CD4-positive, alpha-beta T cell treated with Interferon gamma for 1 hour (primary cell): ENCODE measurements at places on chromosomes 3 and 15.

DNA sequence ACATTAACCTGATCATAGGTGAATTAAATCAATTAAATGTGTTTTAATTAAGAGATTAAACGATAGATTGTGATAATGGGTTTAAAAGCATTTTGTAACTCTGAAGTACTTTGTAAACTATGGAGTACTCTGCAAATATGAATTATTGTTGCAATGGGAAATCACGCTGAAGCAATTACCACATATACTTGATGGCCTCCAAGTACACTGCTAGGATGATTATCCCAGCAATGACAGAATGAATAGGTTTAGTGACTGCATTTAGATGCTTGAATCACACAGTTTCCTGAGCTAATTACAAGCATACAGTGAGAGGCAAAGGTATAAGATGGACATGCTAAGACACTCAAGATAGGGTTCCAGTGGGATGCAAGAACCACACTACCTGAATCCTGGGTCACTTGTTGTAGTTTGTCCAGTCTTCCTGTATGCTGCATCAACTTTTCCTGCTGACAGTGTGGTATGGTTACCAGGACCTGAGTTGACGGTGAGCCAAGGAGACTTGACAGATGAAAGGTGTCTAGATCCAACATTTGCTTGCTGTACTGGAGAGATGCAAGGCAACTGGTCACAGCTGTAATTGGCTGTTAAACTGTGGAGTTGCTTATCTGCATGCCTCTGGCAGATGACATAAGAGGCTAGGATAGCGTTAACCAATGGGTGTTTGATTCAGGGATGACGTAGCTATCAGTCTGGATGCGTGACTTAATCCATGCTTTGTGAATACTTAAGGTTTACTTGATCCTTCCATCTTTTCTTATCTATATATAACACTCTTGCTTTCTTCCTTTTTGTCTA, 38.0 kb downstream of the RNF13 start:
- DNase-seq, result no peak

GRCh38 chr15:28123408-28124023, 24.4 kb upstream of the OCA2 start:
- DNase-seq, result peak; percentile 37

DNA sequence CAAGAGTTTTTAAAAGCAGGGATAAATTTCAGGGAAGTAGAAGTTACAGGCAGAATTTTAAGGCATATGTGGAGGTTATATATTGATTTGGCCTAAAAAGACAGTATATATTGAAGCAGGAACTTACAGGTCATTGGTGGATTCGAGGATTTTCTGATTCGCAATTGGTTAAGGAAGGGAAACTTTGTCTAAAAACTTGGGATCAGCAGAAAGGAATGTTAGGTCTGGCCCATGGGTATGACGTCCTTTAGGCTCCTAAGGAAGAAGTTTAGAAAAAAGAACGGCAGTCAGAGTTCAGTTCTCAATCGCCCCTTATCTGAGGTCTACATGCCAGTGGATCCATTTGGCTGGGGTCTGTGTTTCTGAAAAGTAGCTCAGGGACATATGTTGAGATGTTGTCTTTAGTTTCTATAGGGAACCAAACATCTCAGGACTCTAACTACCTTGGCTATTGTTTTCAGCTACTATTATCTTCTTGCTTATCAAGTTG, 33.2 kb upstream of the ACP3 start:
- DNase-seq, result no peak

DNA sequence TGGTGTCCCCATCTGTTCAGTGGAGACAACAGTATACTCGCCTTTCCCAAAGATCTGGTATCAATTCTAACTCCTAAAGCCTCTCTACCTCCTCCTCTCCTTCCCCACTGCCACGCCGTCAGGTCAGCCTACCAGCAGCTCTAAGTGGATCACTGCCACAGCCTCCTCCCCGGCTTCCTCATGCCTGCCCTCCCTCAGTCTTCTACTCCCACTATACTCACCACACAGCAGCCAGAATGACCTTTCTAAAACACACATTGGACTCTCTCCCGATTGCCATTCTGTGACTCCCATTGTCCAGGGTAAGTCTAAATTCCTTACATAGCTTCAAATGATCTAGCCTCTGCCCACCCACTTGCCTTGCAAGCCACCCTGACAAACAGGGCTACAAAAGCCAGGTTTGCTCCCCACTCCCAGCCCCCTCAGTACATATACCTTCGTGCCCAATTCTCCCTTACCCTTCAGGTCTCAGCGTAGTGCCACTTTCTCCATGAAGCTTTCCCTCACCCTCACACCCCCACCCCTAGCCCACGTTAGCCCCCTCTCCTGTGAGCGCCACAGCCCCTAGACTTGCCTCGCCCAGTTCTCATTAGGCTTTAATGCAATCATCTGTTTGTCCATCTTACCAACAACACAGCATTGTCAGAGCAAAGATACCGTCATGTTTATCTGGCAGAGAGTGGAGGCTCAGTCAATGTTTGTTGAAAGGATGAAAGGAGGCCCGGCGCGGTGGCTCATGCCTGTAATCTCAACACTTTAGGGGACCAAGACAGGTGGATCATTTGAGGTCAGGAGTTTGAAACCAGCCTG, 9.5 kb upstream of the SEMA7A start:
- DNase-seq, result no peak

GRCh38 chr15:97386940-97387339, 573.6 kb upstream of the ARRDC4 start:
- no peak for DNase-seq
